ENCODE measurements at places on chromosomes 12 and 14. TPM values are rescaled to one million over a fixed set of nuclear protein-coding genes. Genes with fewer than 3 reads are reported as not detected.

DNA sequence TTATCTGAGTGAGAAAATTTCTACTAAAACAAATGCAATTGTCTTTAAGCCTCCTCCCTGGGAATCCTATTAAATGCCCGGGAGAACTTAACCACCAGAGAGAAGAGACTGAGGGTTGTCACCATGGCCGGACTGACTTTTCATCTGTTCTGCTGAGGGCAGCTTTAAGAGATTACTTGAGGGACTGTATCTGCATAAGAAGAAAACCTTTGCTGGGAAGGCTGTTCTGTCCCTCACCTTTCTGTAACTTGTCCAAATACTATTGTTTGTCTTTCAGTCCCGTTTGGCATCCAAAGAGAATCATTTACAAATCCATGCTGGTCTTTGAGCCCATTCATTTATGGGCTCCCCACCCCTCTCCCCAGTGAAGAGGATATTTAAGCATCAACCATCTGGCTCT lies 306.3 kb upstream of the FLRT2 start:
- DNase-seq, result no peak

- DNase-seq, result no peak
Measured at GRCh38 chr14:49506650-49507049, 79.5 kb downstream of the RPS29 start.

DNA sequence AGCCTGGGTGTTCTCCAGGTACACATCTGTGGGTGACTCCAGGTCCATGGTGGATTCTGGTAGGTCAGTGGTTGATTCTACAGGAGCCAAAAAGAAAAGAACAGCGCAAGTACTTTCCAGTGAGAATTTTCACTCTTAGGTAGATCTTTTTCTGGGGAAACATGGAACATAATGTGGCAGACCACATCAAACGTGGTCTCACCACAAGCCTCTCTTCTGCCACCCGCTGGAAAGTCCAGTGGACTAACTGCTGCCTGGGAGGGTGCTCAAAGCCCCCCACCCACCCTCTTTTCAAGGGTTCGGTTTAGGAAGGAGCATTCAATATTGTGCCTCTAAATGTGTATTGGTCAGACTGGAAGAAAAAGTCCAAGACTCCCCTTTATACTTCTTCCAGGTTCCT lies 36.1 kb upstream of the PRB2 start:
- DNase-seq, result no peak

GRCh38 chr14:57725399-57726077 lies 140.4 kb downstream of the SLC35F4 start:
- DNase-seq, result no peak

The STAT2 gene
- 308 TPM for total RNA-seq

DNA sequence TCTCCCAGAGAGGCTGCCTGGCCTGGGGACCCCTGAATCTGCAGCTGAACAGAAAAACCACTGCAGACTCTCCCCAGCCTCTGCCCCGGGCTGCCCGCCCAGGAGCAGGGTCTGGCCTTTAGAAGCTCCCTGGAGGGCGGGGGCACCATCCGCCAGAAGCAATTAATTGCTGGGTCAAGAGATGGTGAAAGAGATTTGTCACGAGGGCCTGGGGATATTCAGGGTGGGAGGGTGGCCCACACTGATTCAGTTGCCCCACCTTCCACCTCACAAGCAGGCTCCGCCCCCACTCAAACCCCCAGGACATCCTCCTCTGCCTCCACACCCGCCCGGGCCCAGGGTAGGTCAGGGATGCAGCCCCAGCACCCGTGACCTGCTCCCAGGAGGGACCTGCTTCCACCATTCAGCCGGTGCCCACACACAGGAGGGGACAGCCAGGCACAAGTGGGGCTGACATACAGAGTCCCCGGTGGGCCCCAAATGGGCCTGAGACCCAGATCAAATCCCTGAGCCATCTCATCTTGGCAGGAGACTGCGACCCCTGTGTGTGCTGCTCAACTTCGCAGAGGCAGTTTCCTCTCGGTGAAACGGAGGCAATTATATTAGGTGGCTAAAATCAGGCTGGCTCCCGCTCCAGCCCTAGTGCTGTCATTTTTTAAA lies 23.0 kb downstream of the NCOR2 start:
- DNase-seq, result no peak

GRCh38 chr14:85276161-85276978 lies 253.6 kb upstream of the FLRT2 start:
- no peak for DNase-seq

The HOXC10 gene
- not detected for total RNA-seq
